PC-3 (cell line): ENCODE measurements at places on chromosomes 7 and 10. TPM values are rescaled to one million over a fixed set of nuclear protein-coding genes. Genes with fewer than 3 reads are reported as not detected.

Gene SAP25
- 0.22 and 0.52 TPM in 2 replicates for total RNA-seq

Gene OPN1SW
- not detected in 2 replicates for total RNA-seq

Gene ZNF3
- total RNA-seq: 16.5 and 18.0 TPM in 2 replicates

Gene ZPBP
- not detected in 2 replicates for total RNA-seq

Gene CPA5
- 1.3 TPM in 1 of 2 replicates, not detected in the other for total RNA-seq

Gene ADIRF
- 252 and 259 TPM in 2 replicates for total RNA-seq

Gene ADAM12
- 3.4 and 9.4 TPM in 2 replicates for total RNA-seq

Gene OPN4
- not detected in 2 replicates for total RNA-seq

Gene SPAG6
- total RNA-seq: 0.04 and 0.12 TPM in 2 replicates

Gene TRIL
- 0.12 and 0.29 TPM in 2 replicates for total RNA-seq

Gene GTF2IRD2
- 0.63 and 3.0 TPM in 2 replicates for total RNA-seq

Gene SFMBT2
- 1.9 and 2.1 TPM in 2 replicates for total RNA-seq

Gene MYH16
- 2.8 and 4.7 TPM in 2 replicates for total RNA-seq

Gene MYL10
- total RNA-seq: 0.69 TPM in 1 of 2 replicates, not detected in the other

Gene TDRD1
- not detected in 2 replicates for total RNA-seq

Gene ZNF107
- total RNA-seq: 4.3 and 4.8 TPM in 2 replicates

Gene DCLRE1A
- total RNA-seq: 3.3 and 5.0 TPM in 2 replicates

Gene NODAL
- not detected in 2 replicates for total RNA-seq

Gene PARD3
- total RNA-seq: 149 and 154 TPM in 2 replicates

Gene CHRM2
- total RNA-seq: not detected in 2 replicates

Gene SAMD9L
- total RNA-seq: 2.6 and 2.8 TPM in 2 replicates

Gene TCAF1
- 12.4 and 16.9 TPM in 2 replicates for total RNA-seq

Gene EMX2
- total RNA-seq: not detected in 2 replicates

Gene MPP7
- 8.9 and 9.1 TPM in 2 replicates for total RNA-seq

Gene CCDC3
- not detected in 2 replicates for total RNA-seq

Gene CCDC186
- total RNA-seq: 4.4 and 5.7 TPM in 2 replicates

Gene KIAA1217
- total RNA-seq: 14.2 and 16.0 TPM in 2 replicates

Gene GDF2
- not detected in 2 replicates for total RNA-seq

Gene LLCFC1
- total RNA-seq: not detected in 2 replicates

Gene ADD3
- total RNA-seq: 25.7 and 30.3 TPM in 2 replicates

Gene INHBA
- total RNA-seq: 55.3 and 70.1 TPM in 2 replicates

Gene WDFY4
- total RNA-seq: not detected in 2 replicates

Gene SEMA4G
- total RNA-seq: 2.6 TPM in 2 replicates

Gene SFTPA1
- total RNA-seq: not detected in 2 replicates

Gene MUC12
- 0.18 and 0.69 TPM in 2 replicates for total RNA-seq

Gene GIMAP1
- not detected in 2 replicates for total RNA-seq

Gene SNX10
- 6.2 and 7.9 TPM in 2 replicates for total RNA-seq

Gene UNCX
- not detected in 2 replicates for total RNA-seq

Gene AKR1C8
- not detected in 2 replicates for total RNA-seq

Gene GPR15LG
- not detected in 2 replicates for total RNA-seq

Gene EDRF1
- 16.0 and 17.7 TPM in 2 replicates for total RNA-seq

Gene IFT22
- total RNA-seq: 27.1 and 32.8 TPM in 2 replicates

Gene MEIG1
- total RNA-seq: 1.6 TPM in 1 of 2 replicates, not detected in the other

Gene SYT15B
- 0.06 TPM in 1 of 2 replicates, not detected in the other for total RNA-seq

Gene CDHR3
- 5.9 and 9.8 TPM in 2 replicates for total RNA-seq

Gene GRB10
- 61.3 and 89.8 TPM in 2 replicates for total RNA-seq

Gene PRPS1L1
- total RNA-seq: not detected in 2 replicates

Gene CYP26A1
- 0.26 TPM in 1 of 2 replicates, not detected in the other for total RNA-seq

Gene EPHA1
- 43.9 and 46.4 TPM in 2 replicates for total RNA-seq

Gene CALCR
- total RNA-seq: not detected in 2 replicates

Gene LIPM
- not detected in 2 replicates for total RNA-seq

Gene HMX2
- total RNA-seq: not detected in 2 replicates

Gene GPC2
- 1.6 and 2.3 TPM in 2 replicates for total RNA-seq

Gene ATG9B
- 1.2 and 1.3 TPM in 2 replicates for total RNA-seq

Gene LBX1
- total RNA-seq: not detected in 2 replicates

Gene VWDE
- 5.5 and 7.7 TPM in 2 replicates for total RNA-seq
